ENCODE measurements at places on chromosomes 12 and 14. TPM values are rescaled to one million over a fixed set of nuclear protein-coding genes. Genes with fewer than 3 reads are reported as not detected.
A peak's percentile ranks its signal among the peaks of the same experiment; 100 is the strongest.

Gene GALNT9
- total RNA-seq, result not detected

Gene SRSF9
- 30.6 TPM for total RNA-seq

Gene LBHD2
- not detected for total RNA-seq

DNA sequence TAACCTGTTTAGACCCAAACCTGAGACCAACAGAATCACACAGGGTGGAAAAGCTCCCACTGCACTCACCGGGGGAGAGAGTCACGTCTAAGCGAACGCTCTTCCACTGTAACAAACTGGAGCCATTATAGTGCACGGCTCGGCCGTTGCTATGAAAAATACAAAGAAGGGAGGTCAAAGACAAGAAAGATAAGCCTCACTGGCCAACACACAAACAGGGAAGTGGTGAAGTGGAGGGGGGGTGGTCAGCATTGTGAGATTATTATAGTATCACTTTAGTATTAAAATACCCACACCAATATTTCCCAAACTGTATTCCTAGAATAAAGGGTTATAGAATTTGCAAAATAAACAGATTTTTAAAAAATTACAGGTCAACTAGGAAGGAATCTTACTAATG, 90.9 kb downstream of the TRAFD1 start:
- peaks cover 72% of the 10 kb centered on the region for H3K36me3 ChIP-seq
- H3K27ac ChIP-seq, result no peak overlapping the region
- H3K4me3 ChIP-seq, result no peak overlapping the region
- DNase-seq, result no peak

DNA sequence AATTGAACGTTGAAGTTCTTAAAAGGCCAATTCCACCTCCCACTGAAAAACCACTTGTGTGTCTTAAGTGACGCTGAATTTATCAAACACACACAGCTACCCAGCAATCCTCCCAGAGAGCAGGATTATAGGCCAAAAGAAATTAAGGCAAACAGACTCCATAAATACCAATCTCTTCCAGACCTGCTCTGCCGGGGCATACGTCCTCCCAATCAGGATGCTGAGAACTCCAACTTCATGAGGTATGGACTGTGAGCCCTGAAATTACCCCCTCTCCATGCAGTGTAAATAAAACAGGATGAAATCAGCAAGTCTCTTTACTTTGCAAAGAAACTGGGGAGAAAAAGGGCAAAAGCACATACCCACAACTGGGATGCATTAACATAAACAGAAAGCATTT, 265.2 kb downstream of the KSR2 start:
- H3K27ac ChIP-seq, result no peak overlapping the region
- DNase-seq, result no peak
- H3K4me3 ChIP-seq, result no peak overlapping the region

DNA sequence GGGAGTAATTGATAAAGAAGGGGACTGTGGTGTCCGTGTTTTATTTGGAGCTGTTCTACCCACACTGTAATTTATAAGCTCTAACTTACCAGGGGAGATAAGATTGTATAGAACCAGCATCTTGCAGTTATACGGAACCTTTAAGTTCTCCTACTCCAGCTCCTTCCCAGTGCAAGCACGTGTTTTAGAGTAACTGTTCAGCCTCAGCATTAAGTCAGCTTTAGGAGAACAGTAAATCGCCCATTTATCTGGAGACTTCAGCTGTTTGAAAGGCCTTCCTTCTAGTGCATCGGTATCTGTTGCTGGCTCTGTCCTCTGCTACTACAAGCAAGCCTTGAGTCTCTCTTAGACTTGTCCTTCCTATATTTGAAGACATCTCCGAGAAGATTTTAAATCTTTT, 95.6 kb downstream of the ETV6 start:
- no peak for DNase-seq
- H3K36me3 ChIP-seq, result no peaks in the 10 kb centered on the region
- H3K4me3 ChIP-seq, result no peak overlapping the region
- H3K4me1 ChIP-seq, result peaks cover 40% of the 10 kb centered on the region
- H3K27ac ChIP-seq, result no peak overlapping the region
- no peaks in the 10 kb centered on the region for H3K27me3 ChIP-seq

GRCh38 chr14:74661726-74662450, 49.9 kb upstream of the LTBP2 start:
- DNase-seq, result no peak
- no peak overlapping the region for H3K4me3 ChIP-seq
- H3K4me1 ChIP-seq, result no peaks in the 10 kb centered on the region
- H3K36me3 ChIP-seq, result no peaks in the 10 kb centered on the region
- H3K27me3 ChIP-seq, result no peaks in the 10 kb centered on the region

GRCh38 chr12:4034921-4035320, 161.7 kb upstream of the PARP11 start:
- no peak for DNase-seq
- H3K4me1 ChIP-seq, result peaks cover 5% of the 10 kb centered on the region
- H3K36me3 ChIP-seq, result no peaks in the 10 kb centered on the region
- no peaks in the 10 kb centered on the region for H3K27me3 ChIP-seq

DNA sequence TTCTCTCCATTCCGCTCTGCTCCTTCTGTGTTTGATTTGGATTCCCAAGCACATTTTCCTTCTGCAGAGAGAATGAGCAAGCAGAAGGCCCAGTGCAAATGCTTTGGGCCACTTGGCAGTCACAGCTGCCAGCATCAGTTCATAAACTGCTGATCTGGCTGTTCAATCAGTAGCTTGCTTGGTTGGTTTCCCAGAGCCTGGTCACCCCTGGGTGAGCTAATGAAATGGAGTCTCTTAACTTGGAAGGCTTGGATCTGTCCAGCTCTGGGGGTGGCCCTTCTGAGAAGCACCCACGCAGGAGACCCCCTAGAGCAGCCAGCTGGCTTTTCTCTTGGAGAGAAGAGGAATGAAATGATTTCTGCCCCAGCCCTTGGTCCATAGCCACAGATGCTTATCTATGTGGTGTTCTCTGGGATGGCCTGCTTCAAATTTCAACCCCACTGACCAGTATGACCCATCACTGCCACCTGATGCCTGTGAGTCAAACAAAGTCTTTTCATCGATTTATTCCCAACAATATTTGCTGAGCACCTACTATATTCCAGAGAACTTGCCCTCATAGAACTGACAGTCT, 30.3 kb downstream of the FAIM2 start:
- no peak overlapping the region for H3K27ac ChIP-seq
- H3K4me3 ChIP-seq, result no peak overlapping the region
- no peaks in the 10 kb centered on the region for H3K36me3 ChIP-seq
- DNase-seq, result peak; percentile 57
- peaks cover 17% of the 10 kb centered on the region for H3K4me1 ChIP-seq
- no peaks in the 10 kb centered on the region for H3K27me3 ChIP-seq

DNA sequence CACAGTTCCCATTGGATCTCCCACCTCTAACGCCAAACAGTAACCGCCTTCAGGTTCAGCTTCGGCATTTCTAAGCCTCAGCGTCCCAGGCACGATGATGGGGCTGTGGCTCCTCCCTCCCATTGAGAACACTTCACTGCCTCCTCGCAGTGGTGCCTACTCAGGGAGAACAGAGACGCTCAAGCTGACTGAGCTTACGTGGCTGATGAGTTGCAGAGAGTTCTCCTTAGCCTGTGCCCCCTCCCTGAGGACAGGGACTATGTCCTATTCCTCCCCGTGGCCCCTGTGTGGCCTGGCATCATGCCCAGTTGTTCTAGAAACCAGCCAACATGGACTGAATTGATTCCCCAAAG, 87.0 kb downstream of the ITPK1 start:
- H3K4me1 ChIP-seq, result peaks cover 13% of the 10 kb centered on the region
- H3K27ac ChIP-seq, result no peak overlapping the region
- no peak overlapping the region for H3K4me3 ChIP-seq
- no peak for DNase-seq
- no peaks in the 10 kb centered on the region for H3K36me3 ChIP-seq
- H3K27me3 ChIP-seq, result no peaks in the 10 kb centered on the region

GRCh38 chr12:67598598-67598997, 49.9 kb upstream of the DYRK2 start:
- no peak overlapping the region for H3K27ac ChIP-seq
- H3K27me3 ChIP-seq, result no peaks in the 10 kb centered on the region
- no peak for DNase-seq
- no peak overlapping the region for H3K4me3 ChIP-seq
- H3K4me1 ChIP-seq, result no peaks in the 10 kb centered on the region

Data from heart left ventricle (tissue), 16 donors.